ENCODE measurements at places on chromosomes 1 and 21. TPM values are rescaled to one million over a fixed set of nuclear protein-coding genes. Genes with fewer than 3 reads are reported as not detected.

CYP2J2 gene
- total RNA-seq = 13.6 TPM

GRCh38 chr1:47568763-47569162 is 130.9 kb downstream of the FOXD2 start:
- no peaks in the 10 kb centered on the region for H3K36me3 ChIP-seq
- no peak overlapping the region for H3K27ac ChIP-seq
- H3K27me3 ChIP-seq = peaks cover 25% of the 10 kb centered on the region
- peaks cover 10% of the 10 kb centered on the region for H3K4me1 ChIP-seq

- H3K27me3 ChIP-seq = no peaks in the 10 kb centered on the region
- DNase-seq = no peak
- H3K4me3 ChIP-seq = no peak overlapping the region
- peaks cover 32% of the 10 kb centered on the region for H3K4me1 ChIP-seq
- peak overlapping the region; percentile 87 for H3K27ac ChIP-seq
These were observed 61.6 kb downstream of the TMCO4 start for GRCh38 chr1:19738076-19738475.

- no peak overlapping the region for H3K27ac ChIP-seq
- peaks cover 28% of the 10 kb centered on the region for H3K4me1 ChIP-seq
- no peaks in the 10 kb centered on the region for H3K27me3 ChIP-seq
- DNase-seq = no peak
- no peak overlapping the region for H3K4me3 ChIP-seq
- peaks cover 54% of the 10 kb centered on the region for H3K36me3 ChIP-seq
These were observed 17.6 kb upstream of the ALDH4A1 start for GRCh38 chr1:18919956-18920355.

GRCh38 chr1:163781146-163781545 is 459.4 kb downstream of the NUF2 start:
- H3K4me1 ChIP-seq = no peaks in the 10 kb centered on the region
- no peak for DNase-seq
- no peaks in the 10 kb centered on the region for H3K27me3 ChIP-seq
- H3K36me3 ChIP-seq = no peaks in the 10 kb centered on the region
- H3K27ac ChIP-seq = no peak overlapping the region
- H3K4me3 ChIP-seq = no peak overlapping the region
